COLO829 (cell line): ENCODE measurements at places on chromosomes 11 and 22.

- DNase-seq, result no peak
These were observed 39.3 kb upstream of the TP53I11 start for GRCh38 chr11:44989831-44990566.

GRCh38 chr11:70034740-70035365 is 43.3 kb upstream of the ANO1 start:
- no peak for DNase-seq

- no peak for DNase-seq
These were observed 196.3 kb downstream of the BUD13 start for GRCh38 chr11:116576526-116576925.

GRCh38 chr11:113875234-113876073 is at the start of gene USP28:
TSS of gene USP28 (minus strand) at chr11:113875572. CDS start at chr11:113875501, 71 bp downstream.
- DNase-seq, result peak; percentile 94

GRCh38 chr22:48478124-48478523 is 1349.5 kb downstream of the BRD1 start:
- no peak for DNase-seq

DNA sequence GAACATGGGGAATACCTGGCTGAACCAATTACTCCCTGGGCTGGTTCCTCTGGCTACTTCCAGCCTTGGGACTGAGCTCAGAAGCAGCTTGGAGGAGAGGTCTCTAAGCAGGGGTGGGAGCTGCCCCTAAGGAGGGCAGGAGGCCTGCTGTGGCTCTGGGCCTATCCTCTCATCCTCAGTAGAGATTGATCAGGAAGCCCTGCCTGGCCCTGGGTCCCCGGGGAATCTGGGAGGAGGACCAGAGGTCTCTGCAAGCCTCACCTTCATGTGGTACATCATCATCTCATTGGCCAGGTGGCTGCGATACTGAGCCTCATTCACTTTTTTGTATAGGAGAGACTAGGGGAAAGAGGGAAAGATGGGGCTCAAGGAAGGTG is 91.1 kb downstream of the PDE2A start:
- DNase-seq, result no peak

GRCh38 chr22:48321986-48322545 is 1505.6 kb downstream of the BRD1 start:
- no peak for DNase-seq

DNA sequence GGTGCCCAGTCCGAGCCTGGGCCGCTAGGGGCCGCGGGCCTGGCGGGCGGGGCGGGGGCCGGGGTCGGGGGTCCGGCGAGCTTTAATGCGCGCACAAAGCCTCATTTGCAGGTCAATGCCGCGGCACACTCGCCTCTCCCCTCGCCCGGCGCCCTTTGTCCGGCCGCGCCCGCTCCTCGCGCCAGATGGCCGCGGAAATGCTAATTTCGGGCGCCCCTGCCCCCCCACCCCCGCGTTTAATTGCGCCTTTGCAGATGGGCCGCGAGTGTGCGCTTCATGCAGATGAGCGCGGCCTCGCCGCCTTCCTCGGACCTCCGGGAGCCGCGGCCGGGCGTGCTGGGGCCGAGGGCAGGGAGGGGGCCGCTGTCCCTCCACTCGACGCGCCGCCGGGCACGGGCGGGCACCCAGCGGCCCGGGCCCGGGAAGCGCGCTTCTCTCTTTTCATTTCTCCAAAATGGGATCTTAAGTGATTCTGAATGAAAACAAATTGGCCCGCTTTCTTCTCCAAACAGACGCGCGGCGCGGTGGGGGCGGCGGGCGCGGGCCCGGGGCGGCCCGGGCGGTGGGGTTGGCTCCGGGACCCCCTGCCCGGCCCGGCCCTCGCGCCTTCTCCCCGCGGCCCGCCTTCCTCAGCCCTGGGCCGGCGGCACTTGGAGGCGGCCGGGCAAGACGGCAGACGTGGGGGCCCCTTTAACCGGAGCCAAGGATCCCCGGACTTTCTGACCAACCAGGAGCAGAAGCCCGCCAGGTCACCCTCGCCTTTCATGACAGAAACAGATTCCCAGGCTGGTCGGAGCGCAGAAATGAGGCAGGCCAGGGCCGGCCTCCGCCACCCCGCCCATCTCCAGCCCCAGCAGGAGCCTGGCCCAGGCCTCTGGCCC is 22.9 kb downstream of the CDKN1C start:
- no peak for DNase-seq

- no peak for DNase-seq
These were observed at the start of gene FIBIN for GRCh38 chr11:26993965-26994457. TSS of gene FIBIN (plus strand) at chr11:26994112. CDS start at chr11:26994527, 415 bp downstream.

- no peak for DNase-seq
These were observed 2.4 kb downstream of the TIMP3 start for GRCh38 chr22:32803738-32804435.

GRCh38 chr22:25223269-25223850 is 3.9 kb downstream of the CRYBB2 start:
- DNase-seq, result no peak
